Uterus (tissue), 4 donors: ENCODE measurements at places on chromosomes 11 and 22.

DNA sequence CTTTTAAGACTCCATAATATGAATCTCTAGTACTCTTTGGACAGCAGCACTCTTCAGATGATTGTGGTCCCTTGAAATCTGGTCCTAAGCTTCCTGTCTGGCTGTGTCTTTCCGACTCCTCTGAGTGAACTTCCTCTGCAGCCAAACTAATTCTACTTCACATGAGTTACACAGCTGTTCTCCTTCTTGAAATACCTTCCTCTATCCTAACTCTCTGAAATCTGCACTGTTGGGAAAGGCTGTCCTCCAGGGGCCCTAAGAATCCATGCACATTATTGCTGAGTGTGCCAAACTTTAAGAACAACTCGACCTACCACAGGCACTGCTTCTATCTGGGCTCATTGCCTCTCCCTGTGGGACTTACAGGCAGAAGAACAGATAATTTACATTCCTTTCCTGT, 217.3 kb upstream of the ARHGAP42 start:
- DNase-seq, result no peak

DNA sequence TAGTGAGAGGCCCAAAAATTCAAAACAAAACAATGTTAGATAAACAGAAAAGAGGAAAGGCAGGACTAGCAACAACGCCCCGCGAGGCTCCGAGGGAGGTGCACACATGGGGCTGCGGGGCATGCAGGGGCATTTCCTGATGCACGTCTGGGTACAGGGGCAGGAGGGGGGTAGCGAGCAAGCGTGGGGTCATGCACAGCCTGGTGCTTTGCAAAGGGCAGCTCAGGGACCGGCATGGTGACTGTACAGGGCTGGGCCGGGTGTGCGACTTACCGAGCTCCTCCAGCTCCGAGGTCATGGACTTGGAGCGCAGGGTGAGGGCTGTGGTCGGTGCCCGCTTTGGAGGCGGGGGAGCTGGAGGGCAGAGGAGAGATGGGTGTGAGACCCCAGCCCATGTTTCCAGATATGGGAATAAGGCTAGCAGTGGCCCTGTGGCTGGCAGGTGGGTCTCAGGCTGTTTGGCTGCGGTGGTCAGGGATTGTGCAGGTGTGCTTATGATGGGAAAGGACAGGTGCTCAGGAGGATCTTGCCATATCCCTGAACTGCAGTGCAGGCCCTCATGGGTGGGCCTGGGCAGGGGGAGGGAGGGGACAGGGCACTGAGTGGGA, 103.7 kb downstream of the CTTN start:
- DNase-seq, result no peak

GRCh38 chr11:3178349-3178748, 13.2 kb upstream of the OSBPL5 start:
- DNase-seq, result no peak

DNA sequence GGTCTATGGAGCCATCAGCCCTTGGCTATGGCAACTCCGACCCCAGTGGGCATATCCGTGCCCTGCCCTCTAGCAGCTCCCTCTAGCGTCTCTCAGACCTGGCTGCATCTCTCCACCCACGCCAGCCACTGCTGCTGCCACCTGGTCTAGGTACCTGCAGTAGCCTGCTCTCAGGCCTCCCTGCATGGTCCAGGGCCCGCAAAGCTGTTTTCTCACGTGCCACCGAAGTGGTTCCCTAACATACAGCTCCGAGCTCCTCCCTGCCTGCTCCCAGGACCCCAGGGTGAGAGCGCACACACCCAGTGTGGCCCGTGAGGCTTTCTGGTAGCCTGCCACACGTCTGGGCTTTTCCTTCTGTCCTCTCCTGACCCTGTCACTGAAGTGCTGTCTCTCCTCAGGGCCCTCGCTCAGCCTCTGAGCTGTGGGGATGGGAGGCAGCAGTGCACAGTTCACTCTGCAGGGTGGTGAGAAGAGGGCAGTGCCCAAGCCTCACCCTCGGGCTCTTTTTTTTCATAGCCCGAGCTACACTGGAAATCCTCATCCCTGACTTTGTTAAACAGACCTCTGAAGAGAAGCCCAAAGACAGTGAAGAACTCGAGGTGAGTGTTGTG, 14.3 kb downstream of the DGCR8 start:
- no peak for DNase-seq

- no peak for DNase-seq
These were observed 18.2 kb downstream of the P2RY2 start for GRCh38 chr11:73236205-73236765.

DNA sequence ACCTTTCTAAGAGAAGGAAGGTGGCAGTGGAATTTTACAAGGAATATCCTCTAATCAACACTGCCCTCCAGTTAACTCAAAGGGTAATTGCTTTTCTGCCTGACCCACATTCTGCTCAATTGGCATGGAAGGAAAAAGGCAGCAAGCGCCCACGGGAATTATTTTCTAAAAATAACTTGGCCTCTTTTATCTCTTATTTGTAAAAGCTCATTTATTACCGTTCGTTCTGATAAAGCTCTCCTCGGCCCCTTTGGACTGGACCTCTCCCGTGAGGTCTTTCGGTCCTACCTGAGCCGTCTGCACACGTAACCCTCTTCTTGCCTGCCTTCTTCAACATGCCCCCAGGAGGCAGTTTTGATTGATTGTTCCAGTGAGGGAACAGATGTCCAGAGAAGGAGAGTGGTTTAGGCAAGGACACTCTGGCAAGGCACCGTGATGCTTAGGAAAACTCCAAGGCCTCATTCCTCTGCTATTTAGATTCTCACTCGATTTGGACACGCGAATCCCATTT, 53.2 kb upstream of the CRTAM start:
- DNase-seq, result no peak

DNA sequence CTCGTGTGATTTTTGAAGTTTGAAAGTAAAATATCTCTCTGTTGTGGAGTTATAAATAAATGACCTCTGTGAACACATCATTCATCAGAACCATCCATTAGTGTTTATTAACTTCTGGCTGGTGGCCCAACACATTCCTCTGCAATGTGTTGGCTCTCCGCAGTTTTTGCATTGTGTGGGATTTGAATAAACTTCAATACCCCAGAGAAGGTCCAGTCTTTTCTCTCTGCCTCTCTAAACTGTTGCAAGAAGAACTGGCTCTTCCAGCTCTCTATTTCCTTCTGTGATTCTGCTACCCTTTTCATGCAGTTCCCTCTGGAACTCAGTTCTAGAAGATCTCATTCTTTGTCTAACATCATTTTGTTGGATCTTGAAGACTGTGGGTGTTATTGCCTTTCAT, 125.0 kb upstream of the ARHGAP42 start:
- peak; percentile 29 for DNase-seq

DNA sequence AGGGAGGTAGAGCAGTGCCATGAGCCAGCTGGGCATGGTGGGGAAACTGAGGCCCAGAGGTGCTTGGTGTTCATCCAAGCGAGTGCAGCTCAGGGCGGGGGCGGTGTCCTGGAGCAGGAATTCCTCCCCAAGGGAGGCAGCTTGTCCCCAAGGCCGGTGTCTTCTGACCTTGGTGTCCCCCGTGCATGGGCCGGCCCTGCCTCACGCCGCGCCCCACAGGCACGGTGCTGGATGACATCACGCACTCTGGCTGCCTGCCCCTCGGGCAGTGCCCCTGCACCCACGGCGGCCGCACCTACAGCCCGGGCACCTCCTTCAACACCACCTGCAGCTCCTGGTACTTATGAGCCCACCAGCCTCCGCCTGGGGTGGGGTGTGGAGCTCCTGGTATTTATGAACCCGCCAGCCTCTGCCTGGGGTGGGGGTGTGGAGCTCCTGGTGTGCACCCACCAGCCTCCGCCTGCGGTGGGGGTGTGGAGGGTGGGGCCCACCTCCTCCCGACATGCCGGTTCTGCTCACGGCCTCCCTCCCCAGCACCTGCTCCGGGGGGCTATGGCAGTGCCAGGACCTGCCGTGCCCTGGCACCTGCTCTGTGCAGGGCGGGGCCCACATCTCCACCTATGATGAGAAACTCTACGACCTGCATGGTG, 6.7 kb downstream of the MUC5B start:
- no peak for DNase-seq

DNA sequence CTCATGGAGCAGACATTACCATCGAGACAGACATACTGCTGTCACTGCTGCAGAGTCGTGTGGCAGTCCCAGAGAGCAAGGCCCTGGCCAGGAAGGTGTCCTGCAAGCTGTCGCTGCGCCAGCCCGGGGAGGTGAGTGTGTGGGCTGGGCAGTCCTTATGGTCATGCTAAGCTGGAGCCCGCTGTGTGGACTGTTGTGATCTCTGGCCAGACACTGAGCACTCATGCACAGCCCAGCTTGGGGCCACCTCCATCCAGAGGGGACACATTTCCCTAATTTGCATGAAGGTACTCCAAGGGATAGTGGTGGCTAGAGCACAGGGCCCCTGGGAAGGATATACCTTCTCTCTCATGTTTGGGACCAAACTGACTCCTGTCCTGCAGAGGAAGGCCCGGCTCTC, 9.6 kb downstream of the ANKK1 start:
- DNase-seq, result no peak

DNA sequence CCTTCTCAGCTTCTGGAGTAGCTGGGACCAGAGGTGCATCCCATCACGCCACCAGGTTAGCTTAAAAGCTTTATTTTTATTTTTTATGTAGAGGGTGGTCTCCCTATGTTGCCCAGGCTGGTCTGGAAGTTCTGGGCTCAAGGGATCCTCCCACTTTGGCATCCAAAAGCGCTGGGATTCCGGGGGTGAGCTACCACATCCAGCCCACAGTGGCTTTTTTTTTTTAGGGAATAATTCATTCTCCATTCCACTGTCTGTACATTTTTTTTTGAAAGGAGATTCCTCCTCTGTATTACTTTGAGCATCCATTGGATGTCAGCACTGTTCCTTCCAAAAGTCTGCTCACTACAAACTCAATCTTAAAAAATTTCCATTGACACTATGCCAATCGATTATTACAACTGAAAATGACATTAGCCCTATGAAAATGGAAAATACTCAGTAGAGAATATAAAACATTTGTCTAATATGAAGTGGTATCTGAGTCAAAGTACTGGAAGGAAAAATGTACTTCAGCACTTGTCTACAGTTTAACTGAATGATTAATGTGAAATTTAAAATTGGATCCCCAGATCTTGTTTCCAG, 1.3 kb upstream of the LPXN start:
- DNase-seq, result no peak

GRCh38 chr11:77776455-77776854, 44.1 kb downstream of the RSF1 start:
- no peak for DNase-seq

- DNase-seq, result peak; percentile 84
These were observed 14.1 kb downstream of the DCPS start for GRCh38 chr11:126317756-126318573.

GRCh38 chr11:43952020-43952400, 9.6 kb downstream of the C11orf96 start:
- DNase-seq, result no peak

- no peak for DNase-seq
These were observed 892.4 kb downstream of the KCNA4 start for GRCh38 chr11:29124470-29124869.

- no peak for DNase-seq
These were observed 592.0 kb downstream of the SOX6 start for GRCh38 chr11:15764326-15764725.

DNA sequence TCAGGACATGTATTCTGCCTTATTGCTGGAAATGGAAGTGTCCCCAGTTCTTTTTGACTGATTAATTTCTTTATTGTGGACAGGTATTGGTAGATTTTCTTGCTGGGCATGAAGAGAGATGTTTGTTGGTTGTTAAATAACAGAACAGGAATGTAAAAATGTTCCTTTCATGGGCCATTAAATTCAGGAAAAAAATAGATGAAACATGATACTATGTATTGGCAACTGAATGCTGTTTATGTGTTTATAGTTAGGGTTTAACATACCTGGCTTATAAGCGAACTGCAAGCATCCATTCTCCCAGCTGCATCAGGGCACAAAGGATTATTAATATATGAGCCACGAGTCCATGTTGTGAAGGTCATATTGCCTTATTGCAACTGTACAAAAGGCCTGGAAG, 368.5 kb downstream of the NELL1 start:
- no peak for DNase-seq

GRCh38 chr11:41461057-41461681, 1.7 kb upstream of the LRRC4C start:
- no peak for DNase-seq

GRCh38 chr22:36865346-36865745, 4.5 kb downstream of the NCF4 start:
- DNase-seq, result no peak

DNA sequence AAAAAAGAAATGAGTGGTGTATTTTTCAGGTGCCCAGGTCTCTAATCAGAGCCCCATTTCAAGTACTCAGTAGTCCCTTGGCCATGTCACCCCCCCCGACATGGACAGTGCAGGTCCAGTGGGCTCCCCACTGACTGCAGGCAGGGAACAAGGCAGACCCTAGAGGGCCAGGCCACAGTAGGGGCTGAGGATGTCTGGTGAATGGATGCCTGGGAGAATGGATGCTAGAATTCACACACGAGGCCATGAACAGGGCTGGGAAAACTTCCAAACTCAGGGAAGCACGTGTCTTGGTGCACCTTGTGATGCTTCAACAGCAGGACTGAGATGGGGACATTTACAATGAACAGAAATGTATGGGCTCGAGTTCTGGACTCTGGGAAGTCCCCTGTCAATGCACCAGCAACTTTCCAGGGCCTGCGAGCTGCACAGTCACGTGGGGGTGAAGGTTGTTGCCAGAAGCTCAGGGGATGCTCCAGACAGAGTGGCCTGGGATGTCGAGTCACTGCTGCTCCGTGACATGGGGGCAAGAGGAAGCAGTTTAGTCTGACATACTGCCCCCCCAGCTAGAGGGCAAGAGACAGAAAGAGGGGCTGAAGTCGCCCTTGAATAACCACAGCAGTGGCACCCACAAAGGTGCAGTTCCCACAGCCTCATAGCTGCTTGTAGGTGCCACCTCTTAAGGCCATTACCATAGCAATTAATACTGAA, 3.1 kb downstream of the APOBEC3G start:
- DNase-seq, result no peak

DNA sequence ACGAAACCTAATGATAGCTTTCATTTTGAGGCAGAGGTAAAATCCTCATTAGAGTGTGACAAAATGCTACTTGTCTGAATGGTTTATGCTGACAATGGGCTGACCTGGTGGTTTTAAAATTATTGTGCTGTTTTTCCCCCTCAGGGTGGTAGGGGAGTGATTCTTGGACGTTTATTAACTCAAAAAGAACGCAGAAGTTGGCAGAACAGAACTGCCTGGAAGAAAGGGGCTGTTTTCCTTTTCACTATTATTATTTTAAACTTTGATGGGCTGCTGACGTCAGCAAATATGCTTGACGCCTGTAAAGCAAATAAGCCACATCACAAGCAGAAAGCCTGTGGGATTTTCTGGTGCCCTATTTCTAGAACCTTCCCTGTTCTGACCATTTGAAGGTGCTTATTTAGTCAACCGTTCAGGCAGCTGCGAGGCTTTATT, 4.0 kb downstream of the RASSF10 start:
- DNase-seq, result no peak

- no peak for DNase-seq
These were observed 517.3 kb downstream of the TBC1D22A start for GRCh38 chr22:47279746-47280145.
